Liver (tissue), 10 donors: ENCODE measurements at places on chromosomes 6 and 20.

GRCh38 chr6:159068904-159069578 is 24.2 kb upstream of the TAGAP start:
- DNase-seq, result no peak

GRCh38 chr20:4891997-4892396 is 109.3 kb downstream of the SLC23A2 start:
- no peak for DNase-seq

- no peak for DNase-seq
Measured at GRCh38 chr6:33686981-33687975, 24.2 kb downstream of the UQCC2 start.

- no peak for DNase-seq
Measured at GRCh38 chr6:163526346-163526745, 111.8 kb downstream of the QKI start.

GRCh38 chr6:47118611-47119010 is 76.5 kb upstream of the ADGRF1 start:
- no peak for DNase-seq

- DNase-seq, result no peak
Measured at GRCh38 chr6:138374815-138375214, 2.9 kb upstream of the SMIM28 start.

DNA sequence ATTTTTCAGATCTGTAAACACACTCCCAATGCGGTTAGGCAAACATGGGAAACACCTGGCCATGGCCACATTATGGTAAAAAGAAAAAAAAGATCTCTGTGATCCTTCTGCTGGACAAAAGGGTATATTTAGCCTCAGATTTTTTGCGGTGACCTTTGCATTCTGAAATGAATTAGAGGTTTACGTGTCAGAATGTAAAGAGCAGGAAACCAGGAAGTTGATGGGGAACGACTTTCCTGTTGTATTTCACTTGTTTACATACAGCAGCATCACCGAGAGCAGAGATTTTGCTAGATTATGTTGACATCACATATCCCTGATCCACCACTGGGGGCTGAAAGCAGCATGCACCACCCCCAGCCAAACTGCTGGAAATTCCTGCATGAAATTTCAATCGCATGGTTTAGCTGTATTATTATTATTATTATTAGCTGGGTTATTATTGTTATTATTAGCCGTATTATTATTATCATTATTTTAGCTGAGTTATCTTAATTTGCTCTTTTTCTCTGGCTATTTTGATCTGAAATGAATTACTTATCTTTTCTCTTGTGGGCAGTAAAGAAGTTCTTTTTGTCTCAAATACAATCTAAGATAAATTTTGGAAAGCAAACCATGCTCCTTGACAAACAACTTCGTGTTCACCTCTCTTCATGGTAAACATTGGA is 189.4 kb downstream of the ZFP64 start:
- no peak for DNase-seq

GRCh38 chr6:167827583-167828324 is 1.0 kb downstream of the AFDN start:
- DNase-seq, result peak; percentile 49

- DNase-seq, result peak; percentile 42
Measured at GRCh38 chr20:24160563-24161281, 172.1 kb upstream of the GGTLC1 start.

DNA sequence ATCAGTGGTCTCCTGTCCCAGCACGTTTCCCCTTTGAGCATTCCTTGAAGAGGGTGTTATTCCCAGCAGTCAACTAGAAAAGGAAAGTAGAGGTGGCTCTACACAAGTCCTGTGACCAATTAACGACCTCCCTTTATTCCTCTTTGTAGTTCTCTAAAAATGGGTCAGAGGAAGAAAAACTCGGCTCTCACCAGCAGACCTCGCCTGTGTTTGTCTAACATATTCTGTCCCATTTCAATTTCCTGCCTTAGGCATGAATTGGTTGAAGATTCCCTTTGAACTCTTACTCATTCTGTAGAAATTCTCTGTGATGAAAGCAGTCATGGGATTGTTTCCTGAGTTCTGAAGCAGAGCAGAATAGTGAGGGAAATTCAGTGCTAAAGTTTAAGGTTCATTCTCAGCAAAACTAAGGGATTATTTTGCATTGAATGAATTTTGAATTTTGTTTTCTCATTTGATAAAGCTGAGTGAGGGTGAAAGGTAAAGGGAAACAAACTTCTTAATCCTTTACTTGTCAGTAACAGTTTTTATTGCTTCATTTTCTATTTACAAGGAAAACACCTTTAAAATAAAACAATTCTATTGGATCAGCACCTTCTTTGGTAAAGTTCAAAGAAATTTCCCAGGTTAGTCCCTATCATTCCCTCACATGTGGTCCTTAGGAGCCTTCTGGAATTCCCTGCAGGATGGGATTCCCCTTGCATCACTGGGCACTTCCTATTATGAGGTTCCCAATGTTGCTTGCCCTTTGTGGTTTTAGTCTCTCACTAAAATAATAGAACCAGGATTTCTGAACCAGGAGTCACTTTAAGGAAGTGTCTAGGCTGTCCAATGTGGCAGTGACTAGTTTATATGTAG is 105.8 kb downstream of the SLX4IP start:
- DNase-seq, result no peak

GRCh38 chr6:88920774-88921733 is 42.4 kb downstream of the RNGTT start:
- no peak for DNase-seq

DNA sequence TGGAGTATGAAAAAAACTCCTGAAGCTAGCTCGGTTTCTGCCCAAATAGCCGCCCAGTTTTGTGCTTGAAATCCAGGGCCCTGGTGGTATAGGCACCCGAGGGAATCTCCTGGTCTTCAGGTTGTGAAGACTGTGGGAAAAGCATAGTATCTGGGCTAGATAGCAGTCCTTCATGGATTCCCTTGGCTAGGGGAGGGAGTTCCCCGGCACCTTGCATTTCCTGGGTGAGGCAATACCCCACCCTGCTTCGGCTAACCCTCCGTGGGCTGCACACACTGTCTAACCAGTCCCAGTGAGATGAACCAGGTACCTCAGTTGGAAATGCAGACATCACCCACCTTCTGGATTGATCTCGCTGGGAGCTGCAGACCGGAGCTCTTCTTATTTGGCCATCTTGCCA is 184.5 kb upstream of the SLC35B3 start:
- DNase-seq, result no peak

GRCh38 chr20:53623454-53624211 is 30.0 kb upstream of the ZNF217 start:
- peak; percentile 58 for DNase-seq

GRCh38 chr20:63171991-63172390 is 43.9 kb downstream of the YTHDF1 start:
- DNase-seq, result no peak

GRCh38 chr6:167702241-167702827 is 124.4 kb upstream of the AFDN start:
- no peak for DNase-seq

GRCh38 chr6:39543950-39544349 is 181.3 kb downstream of the KIF6 start:
- no peak for DNase-seq

DNA sequence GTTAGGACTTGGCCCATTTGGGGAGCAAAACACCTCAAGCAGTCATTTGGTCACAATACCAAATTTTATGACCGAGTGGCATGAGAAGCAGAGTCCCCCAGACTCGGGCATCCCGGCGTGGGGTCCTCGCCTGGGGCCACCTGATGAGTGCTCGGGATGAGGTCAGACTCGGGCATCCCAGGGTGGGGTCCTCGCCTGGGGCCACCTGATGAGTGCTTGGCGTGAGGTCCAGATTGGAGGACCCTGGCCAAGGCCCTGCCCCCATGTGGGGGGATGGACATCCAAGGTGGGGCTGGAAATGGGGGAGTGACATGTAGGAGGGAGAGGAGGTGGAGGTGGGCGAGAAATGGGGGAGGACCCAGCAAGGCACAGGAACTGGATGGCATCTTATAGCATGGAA is 56.1 kb upstream of the CST7 start:
- peak; percentile 29 for DNase-seq

DNA sequence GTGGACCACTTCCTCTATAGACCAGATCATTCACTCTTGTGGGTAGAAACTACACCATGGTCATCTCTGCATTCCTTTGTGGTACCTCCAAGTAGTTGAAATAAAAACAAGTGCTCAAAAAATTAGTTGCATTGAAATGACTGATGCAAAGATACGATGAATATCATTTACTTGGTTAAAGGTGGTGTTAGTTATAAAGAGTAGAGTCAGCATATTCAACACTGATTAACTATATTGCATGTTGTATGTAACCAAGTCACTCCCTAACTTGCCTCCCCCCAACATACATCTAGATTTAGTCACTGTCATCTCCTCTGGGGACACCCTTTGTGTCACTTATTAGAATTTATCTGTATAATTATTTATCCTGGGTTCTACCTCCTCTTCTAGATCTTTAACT is 77.7 kb downstream of the SHLD1 start:
- DNase-seq, result no peak

DNA sequence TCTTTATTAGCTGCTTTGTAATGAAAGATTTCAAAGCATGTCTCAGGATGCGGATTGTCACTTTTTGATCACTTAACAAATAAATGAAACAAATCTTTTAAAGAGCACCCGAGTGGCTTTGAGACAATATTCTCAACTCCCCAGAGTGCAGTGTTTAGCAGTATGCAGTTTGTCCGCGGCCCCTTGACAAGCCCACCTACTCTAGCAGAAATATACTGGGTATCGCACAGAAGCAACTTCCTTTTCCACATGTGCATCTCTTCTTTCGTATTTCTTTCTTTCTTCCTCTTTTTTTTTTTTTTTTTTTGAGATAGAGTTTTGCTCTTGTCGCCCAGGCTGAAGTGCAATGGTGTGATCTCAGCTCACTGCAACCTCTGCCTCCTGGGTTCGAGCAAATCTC is 84.5 kb upstream of the FAM184A start:
- no peak for DNase-seq

DNA sequence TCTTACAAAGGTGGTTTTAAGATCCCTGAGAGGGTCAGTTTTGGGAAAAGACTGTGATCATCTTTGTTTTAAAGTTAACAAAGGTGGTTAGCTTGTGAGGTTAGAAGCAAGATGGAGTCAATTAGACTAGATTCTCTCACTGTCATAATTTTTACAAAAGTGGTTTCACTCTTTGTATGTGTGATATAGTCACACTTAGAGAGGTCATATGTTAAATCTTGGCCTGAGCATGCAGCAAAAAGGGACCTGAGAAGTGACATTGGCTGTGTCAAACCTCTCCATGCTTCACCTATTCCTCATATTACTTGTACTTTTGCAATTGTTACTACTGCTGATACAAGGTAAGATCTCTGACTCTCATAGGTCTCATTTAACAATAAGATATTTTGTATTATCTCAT is 368.0 kb downstream of the TBC1D32 start:
- DNase-seq, result no peak

DNA sequence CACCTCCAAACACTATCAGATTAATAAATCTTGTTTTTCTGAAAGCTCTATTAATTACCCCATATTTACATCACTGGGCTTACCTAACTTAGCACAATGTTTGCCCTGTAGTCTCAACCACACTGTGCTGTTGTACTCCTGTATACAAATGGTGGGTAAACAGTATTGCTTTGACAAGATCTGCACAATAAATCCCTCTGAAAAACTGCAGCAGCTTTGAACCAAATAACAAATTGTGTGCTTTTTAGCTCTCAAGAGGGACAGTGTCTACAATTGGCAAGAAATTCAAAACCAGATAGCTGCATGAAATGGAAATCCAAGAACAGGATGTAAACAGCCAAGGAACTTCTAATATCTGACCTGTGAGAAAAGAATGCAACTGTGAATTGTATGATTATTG is 10.4 kb downstream of the KIF6 start:
- no peak for DNase-seq

DNA sequence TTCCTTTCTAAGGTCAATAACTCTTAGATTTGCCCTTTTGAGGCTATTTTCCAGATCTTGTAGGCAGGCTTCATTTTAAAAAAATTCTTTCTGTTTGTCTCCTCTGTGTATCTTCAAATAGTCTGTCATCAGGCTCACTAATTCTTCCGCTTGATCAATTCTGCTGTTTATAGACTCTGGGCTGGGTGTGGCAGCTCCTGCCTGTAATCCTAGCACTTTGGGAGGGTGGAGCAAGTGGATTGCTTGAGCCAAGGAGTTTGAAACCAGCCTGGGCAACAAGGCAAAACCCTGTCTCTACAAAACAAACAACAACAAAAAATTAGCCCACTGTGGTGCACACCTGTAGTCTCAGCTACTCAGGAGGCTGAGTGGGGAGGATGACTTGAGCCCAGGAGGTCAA is 40.0 kb upstream of the SCP2D1 start:
- no peak for DNase-seq

GRCh38 chr6:14012313-14013030 is 87.7 kb downstream of the RNF182 start:
- DNase-seq, result no peak

DNA sequence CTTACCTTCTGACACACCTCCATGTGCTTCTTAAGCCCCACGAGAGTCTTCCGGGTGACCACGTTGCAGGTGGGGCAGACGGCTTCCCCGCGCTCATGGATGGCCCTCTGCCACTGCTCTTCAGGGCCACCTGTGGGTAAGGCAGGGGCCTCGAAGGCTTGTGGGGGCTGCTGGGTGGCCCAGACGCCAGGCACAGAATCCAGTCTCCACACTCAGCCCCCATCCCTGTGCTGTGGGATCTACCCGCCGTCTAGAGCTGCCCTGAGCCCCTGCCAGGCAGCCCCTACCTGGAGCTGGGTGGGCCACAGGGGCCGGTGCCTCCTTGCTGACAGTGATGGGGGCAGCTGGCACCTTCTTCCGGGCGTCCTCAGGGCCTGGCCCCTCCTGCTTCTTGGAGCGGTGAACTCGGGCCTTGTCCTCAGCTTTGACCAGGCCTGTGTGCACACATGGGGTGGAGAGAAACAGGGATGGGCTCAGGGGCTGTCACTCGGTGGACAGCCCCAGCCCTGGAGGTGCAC is 5.9 kb downstream of the ZNF512B start:
- no peak for DNase-seq

- DNase-seq, result no peak
Measured at GRCh38 chr6:12324099-12324498, 33.9 kb downstream of the EDN1 start.

DNA sequence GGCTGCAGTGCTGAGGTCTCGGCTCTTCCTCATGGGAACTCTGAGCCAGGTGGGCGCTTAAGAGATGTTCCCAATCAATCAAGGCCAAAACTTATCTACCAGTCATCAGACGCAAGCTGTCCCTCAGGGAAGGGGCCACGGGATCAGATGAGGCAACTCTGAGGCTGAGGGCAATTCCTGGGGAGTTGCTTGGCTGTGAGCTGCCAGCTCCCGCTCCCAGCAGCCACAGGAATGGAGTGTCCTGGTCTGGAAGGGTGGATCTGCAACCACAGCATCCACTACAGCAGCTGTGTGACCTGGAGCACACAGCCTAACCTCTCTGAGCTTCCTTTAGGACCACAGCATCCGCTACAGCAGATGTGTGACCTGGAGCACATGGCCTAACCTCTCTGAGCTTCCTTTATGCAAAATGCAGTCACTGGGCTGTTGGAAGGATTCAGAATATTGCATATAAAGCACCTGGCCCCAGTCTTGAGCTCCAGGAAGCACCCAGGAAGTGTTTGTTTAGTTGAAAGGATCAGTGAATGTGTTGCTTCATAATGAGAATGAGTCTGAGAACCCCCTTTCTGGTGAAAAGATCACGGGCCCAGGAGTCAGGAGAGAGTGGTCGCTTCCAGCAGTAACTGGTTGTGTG is 60.9 kb downstream of the TFAP2C start:
- no peak for DNase-seq

GRCh38 chr20:20549704-20550103 is 162.7 kb downstream of the RALGAPA2 start:
- no peak for DNase-seq
